A172 (cell line): ENCODE measurements at places on chromosomes 4 and X.

DNA sequence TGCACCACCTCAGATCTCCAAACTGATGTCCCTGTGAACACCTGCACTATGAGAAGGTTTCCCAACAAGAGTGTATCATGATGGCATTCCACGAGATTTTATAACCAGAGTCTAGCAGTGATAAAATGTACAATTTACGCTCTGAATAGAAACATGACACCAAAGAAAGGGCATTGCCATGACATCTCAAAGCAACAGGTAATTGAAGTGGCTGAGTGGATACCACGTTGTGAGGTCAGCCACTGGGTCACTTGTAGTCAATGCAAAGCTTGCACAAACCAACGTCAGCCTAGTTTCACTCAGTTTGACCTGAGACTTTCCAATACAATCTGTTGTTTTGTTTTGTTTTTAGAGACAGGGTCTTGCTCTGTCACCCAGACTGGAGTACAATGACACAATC lies 15.0 kb upstream of the SLC25A5 start:
- no peak for DNase-seq

DNA sequence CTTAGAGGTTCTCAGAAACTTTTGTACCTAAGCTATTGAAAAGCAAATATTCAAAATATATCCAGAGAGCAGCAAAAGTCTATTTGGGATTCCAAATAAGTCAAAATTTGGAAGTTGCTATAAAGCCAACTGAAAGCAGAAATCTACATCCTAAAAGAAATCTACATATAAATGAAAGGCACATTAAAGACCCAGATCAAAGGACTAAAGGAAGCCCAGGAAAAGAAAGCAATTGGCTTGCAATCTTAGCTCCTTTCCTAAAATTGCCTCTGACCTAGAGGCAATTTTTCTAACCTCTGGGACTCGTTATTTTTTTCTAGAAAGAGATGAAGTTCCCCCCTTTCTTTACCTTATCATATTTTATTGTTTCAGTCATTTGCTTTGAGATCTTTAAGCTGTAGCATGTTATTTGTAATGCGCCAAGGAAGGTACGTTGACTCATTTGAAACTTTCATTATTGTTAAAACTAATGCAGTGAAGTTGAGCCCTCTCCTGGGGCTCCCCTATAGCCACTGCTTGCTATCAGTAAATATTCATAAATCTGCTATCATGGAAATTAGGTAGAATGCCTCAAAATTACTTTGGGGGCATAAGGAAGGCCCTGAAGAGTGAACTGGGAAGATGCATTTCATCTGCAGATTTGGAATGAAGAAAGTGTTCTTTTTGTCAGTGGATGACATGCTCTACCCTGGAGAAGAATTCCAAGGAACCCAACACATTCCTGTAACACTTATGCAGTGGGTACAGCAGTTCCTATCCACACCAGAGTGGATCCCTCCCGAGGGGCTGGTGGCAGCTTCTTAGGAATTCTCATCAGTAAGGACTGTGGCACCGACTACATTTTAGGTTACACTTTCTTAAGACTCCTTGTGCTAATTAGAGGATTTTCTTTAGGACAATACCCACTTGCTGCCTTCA lies 177.8 kb upstream of the IGFBP7 start:
- no peak for DNase-seq

DNA sequence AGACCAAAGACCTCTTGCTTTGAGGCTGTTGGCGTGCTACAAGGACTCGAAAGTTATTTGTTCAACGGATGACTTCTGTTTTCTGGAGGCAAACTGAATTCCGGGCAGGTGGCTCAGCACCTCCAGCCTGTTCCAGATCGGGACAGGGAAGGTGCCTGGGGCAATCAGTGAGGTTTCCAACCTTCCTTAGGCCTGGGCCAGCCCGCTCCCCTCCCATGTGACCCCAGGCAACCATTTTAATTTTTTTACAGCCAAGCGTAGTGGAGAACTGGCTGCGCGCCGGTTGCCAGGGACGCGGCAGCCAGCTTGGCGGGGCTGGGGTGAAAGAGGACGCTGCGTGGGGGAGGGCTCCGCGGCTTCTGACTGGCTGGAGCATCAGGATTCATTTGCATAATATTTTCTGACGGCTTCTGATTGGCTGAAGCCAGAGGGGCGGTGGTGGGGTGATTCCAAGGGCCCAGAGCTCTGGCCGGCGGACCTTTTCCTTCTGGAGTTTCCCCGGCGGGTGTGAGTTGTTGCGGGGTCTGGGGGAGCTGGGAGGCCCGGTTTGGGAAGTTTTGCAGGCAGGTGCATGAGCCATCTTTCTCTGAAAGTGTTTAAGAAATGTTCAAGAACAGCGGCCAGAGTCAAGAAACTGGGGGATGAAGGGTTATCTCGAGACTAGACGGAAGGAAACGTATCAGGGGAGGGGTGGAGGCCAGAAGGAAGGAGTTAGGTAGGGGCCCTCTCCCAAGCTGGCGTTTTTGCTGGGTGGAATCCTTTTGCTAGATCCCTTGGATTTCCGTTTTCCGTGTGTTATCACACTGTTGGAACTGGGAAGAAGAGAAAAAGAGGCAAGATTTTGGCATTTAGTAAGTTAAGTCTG lies at the start of gene MID1IP1:
Gene MID1IP1, plus strand, starts transcription at position 479 of the 865 bp plus-strand sequence. CDS start 3,488 bp downstream, outside the sequence.
- no peak for DNase-seq

DNA sequence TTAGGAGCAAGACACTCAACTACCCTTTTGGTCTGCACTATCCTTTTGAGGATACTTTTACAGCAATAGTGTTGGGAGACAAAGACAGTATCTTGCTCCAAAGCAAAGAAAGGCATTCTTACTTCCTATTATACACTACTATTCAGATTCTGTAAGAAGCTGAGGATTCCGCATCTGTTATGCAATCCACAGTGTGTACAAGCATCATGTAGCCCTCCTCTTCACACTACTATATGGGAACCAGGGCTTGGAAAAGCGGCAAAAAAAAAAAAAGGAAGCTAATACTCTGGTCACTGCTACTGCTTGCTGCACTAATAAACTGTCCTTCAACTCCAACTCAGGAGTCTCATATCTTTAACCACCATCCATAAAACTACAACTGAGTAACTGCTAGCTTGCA lies 59.1 kb downstream of the FBXW7 start:
- no peak for DNase-seq

DNA sequence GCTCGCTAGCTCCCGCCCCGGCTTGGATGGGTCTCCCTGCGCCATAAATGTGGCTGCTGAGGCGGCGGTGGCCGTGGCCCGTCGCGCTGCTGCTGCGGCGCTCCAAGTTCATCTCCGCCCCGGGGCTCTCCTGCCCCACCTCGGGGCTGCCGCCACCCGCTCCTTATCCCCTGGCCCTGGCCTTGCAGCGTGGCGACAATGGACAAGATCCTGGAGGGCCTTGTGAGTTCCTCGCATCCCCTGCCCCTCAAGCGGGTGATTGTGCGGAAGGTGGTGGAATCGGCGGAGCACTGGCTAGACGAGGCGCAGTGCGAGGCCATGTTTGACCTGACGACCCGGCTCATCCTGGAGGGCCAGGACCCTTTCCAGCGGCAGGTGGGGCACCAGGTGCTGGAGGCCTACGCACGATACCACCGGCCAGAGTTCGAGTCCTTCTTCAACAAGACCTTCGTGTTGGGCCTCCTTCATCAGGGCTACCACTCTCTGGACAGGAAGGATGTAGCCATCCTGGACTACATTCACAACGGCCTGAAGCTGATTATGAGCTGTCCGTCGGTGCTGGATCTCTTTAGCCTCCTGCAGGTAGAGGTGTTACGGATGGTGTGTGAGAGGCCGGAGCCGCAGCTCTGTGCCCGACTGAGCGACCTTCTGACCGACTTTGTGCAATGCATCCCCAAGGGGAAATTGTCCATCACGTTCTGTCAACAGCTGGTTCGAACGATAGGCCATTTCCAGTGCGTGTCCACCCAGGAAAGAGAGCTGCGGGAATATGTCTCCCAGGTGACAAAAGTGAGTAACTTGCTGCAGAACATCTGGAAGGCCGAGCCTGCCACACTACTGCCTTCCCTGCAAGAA lies 763 bp downstream of the USP38 start:
- DNase-seq, result no peak

DNA sequence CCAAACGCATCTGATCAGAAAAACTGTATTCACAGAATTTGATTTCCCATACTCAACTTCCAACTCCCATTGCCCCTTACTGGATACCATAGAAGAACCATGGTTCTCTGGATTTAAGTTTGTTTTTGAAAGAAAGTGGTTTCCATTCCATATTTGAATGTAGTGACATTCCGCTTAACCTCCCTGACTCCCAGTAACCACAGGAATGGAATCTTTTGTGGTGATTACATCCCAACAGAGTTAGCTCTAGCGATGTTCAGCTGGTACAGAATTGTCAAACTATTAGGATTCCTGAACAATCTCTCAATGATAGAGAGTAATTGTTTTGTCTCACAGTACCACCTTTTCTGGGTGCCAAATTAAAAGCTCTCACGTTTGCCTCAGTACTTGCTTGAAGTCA lies 1.7 kb downstream of the NUDT10 start:
- no peak for DNase-seq

DNA sequence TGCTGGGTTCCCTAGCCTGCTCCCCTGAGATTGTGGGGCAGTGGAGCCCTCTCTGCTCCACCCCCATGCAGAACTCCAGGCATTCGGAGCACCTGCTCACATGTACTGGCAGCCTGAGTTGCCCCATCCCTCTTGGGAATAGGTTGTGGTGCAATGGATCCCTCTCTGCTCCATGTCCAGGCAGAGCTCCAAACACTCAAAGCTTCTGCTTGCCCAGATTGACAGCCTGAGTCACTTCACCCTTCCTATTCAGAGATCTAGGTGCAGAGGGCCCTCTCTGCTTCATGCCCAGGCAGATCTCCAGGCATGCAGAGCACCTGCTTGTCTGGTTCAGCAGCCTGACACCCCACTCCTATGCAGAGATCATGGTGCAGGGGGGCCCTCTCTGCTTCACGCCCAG lies 18.6 kb upstream of the TEX13B start:
- no peak for DNase-seq

- no peak for DNase-seq
These were observed 174.9 kb downstream of the CORIN start for GRCh38 chr4:47662975-47663374.

- DNase-seq, result no peak
These were observed 640.6 kb downstream of the RPA4 start for GRCh38 chrX:97524340-97524739.

DNA sequence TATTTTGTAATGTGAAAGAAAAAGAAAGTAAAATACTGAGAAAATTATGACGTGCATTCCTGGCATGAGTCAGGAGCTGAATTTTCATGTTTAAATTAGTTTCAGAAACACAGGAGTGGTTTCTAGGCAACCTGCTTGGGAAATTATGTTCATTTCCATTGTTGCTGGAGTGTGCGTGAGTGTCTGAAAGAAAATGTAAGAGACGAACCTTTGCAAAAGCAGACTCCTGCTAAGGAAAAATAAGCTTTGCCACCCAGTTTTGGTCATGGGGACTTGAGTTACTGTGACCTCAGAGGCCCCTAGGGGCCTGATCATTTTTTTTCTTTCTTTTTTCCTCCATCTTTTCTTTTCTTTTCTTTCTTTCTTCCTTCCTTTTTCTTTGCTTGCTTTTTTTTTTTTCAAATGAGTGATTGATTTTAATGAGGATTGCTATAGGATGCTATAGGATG lies 18.8 kb upstream of the CHRNA9 start:
- peak; percentile 59 for DNase-seq
